ENCODE measurements at places on chromosomes 7 and 10.

- DNase-seq = no peak
Observed at GRCh38 chr7:30743371-30744074, 8.4 kb upstream of the INMT start.

DNA sequence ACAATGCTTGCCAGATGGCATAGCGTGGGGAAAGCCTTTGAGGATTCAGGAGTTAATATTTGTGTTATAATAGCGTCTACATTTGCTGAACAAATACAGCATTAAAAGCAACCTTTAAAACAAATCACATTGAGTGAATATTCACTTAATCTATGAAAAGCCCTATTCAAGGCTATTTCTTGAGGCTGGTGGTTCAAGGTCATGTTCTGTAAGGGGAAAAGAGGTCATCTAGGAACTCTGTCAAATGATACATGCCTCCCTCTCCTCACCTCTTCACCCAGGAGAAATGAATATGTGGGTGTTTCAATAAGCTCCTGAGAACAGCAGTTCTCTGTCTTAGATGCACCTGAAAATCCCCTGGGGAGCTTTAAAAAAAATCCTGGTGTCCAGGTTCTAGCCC is 303.0 kb downstream of the ELMO1 start:
- no peak for DNase-seq

DNA sequence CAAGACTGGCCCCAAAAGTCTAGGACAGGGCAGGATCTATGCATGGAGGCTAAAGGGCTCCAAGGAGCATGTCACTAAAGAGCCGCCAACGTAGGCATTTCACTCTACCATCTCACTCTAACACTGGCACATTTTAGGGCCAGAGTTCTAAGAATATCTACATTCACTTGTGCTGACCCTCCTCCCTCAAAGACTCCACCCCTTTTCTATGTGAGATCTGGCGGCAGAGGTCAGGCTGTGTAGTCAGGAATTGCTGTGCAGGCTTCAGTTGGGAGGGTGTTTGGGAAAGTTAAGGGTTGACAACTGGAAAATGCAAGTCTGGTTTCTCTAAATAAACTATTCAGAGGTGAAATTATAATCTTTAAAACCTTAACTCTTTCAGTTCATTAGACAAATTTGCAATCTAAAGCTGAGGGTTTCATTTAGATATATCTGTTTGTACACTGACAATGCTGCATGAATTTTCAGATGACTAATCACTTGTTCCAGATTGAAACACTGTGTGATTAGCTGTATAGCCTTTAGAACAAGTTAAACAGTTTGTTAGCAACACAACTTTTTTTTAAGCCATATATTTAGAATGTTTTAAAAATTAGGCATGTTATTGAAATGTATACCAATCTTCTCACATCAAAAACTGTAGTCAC is 18.2 kb downstream of the LMOD2 start:
- DNase-seq = no peak

DNA sequence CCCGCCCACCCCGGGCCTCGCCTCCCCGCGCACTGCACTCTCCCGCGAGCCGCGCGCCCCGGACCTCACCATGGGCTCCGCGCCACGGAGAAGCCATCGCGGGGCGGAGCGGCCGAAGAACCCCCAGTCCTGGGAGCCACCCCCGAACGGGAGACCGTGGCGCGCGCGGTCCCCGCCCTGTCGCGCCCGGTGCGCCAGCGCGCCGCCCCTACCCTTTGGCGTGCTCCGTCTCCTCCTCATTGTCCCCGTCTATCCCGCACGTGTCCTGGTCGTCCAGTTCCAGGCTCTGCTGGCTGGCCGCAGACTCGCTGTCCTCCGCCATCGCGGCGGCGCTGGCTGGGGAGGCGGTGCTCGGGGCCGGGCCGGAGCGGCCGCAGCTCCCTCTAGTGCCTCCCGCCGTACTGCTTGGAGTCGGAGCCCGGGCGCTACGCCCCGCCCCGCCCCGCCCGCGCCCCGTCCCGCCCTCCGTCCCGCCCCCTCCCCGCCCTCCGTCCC is at the start of gene NMT2:
Gene NMT2 (minus strand): TSS at position 403 of the 495 bp plus-strand sequence. CDS start 81 bp downstream, at position 322.
- no peak for DNase-seq

GRCh38 chr7:84624527-84624926 is 429.9 kb upstream of the SEMA3A start:
- DNase-seq = no peak

GRCh38 chr10:69142983-69143382 is 19.0 kb downstream of the VPS26A start:
- no peak for DNase-seq

GRCh38 chr10:116737627-116738327 is 4.6 kb downstream of the HSPA12A start:
- no peak for DNase-seq

- DNase-seq = no peak
Observed at GRCh38 chr10:997266-998022, 9.2 kb downstream of the GTPBP4 start.

DNA sequence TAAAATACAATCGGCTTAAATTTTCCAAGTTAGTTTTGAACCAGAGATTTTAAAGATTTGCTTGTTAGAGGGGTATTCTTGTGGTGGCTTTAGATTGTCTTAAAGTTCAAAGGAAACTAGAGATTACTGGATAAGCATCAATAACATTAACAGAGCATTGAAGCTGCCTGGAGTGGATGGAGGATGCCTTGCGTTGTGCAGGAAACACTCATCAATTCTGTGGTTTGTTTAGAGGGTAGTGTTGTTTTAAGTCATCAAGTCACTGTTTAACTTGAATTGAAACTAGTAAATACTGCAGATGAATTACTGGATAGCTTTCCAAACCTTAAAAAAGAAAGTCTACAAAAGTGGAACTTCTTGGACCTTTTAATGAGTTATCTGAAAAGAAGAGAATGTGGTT is 218.6 kb downstream of the CELF2 start:
- DNase-seq = peak; percentile 52

GRCh38 chr7:155806096-155806871 is 6.0 kb downstream of the SHH start:
- no peak for DNase-seq

DNA sequence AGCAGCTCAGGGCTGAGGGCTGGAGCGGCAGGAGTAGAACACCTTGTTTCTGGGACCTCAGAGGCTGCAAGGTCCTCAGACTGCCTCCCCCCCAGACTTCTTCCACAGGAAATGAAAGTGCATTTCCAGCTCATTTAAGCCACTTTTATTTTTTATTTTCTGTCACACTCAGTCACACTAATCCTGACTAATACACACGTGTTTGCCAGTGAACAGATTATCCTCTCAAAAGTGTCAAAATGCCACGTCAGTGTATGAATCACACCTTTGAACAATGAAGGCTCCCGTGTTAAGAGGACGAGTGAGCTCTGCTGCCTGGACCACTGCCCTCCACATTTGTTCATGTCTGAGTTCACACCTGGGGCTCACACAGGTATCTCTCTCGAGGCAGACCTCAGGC is 488.5 kb downstream of the DNAJB6 start:
- DNase-seq = no peak

DNA sequence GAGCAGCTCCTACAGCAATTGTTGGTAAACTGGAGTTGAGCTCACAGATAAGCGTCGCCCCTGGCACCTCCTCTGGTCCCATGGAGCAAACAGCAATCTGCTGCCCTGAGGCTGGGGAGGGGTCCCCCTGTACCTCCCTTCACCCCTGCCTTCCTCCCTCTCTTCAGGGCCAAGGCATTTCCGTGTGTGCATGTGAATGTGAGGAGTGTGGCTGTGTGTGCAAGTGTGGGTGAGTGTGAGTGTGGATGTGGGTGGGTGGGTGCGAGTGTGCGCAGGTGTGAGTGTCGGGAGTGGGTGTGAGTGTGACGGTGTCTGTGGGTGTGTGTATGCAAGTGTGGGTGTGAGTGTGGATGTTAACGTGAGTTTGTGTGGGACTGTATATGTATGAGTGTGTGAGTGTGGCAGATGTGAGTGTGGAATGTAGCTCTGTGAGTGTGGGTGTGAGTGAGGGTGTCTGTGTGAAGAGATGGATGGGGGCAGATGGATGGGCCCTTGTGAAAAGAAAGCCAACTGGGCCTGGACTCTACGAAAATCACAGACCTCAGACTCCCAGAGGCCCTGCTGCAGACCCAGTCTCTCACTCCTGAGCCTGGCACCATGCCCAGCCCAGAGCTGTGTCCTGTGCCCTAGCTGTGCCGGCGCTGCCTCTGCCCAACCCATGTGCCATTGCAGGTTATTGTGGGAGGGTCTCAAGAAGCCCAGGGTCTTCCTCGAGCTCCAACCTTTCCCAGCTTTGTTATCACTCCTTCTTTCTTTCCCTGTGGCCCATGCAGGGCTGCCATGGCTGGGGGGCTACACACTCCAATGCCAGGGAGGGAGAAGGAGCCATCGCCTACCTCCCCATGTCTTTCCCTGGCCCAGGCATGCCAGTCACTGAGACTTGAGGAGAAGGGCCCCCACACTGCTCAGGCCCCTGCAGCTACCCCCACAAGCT is 73.9 kb downstream of the GRID1 start:
- DNase-seq = no peak

GRCh38 chr10:9275861-9276260 is 1221.4 kb downstream of the GATA3 start:
- no peak for DNase-seq

DNA sequence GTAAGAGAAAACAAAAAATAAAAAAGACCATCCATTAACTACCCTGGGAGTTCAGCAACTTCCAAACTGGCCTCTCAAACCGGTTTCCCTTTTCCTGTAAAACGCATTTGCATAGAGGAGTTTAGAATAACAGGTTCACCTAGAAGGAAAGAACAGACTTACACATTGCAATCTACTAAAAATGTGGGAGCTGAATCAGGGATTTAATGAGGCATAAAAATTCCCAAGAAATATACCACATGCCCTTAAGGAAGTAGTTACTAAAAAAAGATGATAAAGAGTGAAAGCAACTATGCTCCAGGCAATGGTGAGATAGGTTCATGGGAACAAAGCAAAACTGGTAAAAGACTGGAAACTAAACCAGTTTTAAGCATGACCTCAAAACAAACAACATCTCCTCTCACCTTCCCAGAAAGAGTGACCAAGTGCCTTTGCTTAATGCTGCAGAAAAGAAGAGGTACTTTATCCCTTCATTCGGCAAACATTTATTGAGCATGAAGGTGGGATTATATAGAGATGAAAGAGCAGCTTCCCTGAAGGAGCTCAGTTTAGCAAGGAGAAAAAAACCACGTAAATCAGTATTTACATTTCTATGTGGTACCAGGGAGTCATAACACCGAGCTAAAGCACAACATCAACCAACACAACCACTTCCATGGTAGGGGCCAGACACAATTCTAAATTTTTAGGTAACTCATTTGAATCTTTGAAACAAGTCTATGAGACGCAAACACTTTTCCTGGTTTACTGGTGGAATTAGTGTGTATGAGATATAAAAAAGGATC is 152.8 kb downstream of the SGMS1 start:
- no peak for DNase-seq

GRCh38 chr10:96410296-96410695 is 51.5 kb upstream of the OPALIN start:
- DNase-seq = no peak

DNA sequence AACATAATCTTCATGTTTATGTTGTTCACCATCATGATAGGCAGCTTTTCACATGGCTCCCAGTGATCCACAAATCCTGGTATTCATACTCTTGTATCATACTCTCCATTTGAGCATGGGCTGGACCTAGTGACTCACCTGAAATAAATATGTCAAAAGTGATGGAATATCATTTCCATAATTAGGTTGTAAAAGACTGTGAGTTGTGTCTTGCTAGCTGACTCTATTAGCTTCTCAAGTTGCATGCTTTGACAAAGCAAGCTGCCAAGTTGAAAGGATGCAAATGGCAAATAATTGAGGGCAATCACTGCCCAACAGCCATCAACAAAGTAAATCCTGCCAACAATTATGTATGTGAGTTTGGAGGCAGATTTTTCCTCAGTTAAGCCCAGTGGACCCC is 300.4 kb downstream of the AHR start:
- DNase-seq = no peak

GRCh38 chr10:48366261-48366660 is 59.8 kb downstream of the MAPK8 start:
- DNase-seq = no peak

GRCh38 chr10:96701265-96701664 is 19.0 kb downstream of the PIK3AP1 start:
- no peak for DNase-seq

GRCh38 chr10:124089859-124090258 is 3.5 kb downstream of the CHST15 start:
- no peak for DNase-seq

DNA sequence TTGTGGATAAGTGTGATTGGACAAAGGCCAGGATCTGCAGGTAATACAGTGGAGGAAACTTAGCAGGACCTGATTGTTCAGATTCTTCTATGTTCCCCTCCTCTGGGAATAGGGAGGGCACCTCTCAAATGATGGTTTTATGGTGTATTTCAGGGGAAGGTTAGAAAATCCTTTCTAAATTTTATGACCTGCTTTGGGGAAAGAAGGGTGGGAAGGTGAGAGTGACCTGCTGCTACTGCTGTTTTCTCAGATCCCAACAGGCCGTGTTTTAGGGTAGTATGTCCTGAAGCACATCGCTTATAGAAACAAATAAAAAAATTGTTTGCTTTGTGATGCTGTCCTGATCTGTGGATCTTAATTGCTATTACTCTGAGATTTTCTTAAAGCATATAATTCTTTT is 404.1 kb upstream of the GALNT17 start:
- no peak for DNase-seq

DNA sequence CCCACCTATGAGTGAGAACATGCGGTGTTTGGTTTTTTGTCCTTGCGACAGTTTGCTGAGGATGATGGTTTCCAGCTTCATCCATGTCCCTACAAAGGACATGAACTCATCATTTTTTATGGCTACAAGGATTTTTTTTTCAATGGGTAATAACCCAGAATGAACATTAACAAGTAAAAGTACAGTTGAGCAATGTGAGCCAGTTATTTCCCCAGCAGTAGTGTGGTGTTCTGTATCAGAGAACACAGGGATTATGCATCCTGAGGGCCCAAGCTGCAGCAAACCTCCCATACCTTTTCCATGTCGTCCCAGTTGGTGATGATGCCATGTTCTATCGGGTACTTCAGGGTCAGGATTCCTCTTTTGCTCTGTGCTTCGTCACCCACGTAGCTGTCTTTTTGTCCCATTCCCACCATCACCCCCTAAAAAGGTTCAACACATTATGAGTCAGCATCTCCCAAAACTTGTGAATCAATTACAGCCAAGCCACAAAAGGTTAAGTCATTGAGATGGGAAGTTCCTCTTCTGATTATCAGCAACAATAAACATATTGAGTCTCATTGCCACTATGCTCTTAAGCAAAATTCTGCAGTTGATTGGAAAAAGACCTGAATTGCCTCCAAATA is 5.5 kb downstream of the ACTA2 start:
- DNase-seq = no peak

DNA sequence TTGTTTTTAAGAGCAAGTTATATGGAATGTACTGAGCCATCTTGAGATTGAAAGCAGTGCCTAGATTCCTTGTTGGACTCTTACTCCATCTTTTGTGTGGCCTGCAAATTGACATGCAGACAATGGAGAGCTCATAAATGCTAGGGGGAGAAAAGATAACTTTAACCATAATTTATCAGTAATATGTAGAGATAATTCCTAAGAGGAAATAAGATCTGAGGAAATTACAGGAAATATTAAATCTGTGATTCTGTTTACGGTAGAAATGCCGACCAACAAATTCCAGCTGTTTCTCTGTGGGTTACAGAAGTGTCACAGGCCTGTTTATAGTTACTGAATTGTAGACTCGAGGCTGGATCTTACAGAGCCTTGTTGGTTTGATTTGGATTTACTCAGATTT is 348.0 kb downstream of the SUGCT start:
- no peak for DNase-seq

GRCh38 chr7:69374044-69374425 is 224.2 kb upstream of the AUTS2 start:
- DNase-seq = no peak
